ENCODE measurements at places on chromosomes 12 and 14. TPM values are rescaled to one million over a fixed set of nuclear protein-coding genes. Genes with fewer than 3 reads are reported as not detected.

- no peak for DNase-seq
Observed at GRCh38 chr14:51121096-51121495, 26.2 kb upstream of the TRIM9 start.

DNA sequence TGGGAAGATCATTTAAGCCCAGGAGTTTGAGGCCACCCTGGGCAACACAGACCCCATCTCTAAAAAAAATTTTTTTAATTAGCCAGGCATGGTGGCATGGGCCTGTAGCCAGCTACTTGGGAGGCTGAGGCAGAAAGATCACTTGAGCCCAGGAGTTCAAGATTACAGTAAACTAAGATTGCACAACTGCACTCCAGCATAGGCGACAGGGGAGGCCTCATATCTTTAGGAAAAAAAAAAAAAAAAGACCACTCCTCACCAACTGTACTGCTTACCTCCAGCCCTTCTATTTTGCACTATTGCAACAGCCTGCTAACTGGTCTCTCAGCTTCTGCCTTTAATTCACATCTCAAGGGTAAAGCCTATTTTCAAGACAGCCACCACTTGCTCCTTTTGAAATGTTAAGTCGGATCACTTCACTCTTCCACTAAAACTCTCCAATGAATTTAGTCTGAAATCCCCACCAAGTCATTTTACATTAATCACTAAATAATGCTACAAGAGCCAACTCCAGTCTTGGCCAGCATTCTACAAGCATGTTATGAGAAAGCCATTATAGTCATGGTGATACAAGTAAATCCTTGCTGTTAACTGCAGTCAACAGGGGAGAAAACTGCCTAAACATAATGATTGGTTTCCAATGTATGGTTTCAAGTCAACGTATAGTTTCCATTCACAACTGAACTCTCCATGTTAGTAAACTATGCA lies 106.0 kb downstream of the RPS29 start:
- DNase-seq = no peak

- no peak for DNase-seq
Observed at GRCh38 chr12:24470050-24470449, 478.9 kb downstream of the BCAT1 start.

DNA sequence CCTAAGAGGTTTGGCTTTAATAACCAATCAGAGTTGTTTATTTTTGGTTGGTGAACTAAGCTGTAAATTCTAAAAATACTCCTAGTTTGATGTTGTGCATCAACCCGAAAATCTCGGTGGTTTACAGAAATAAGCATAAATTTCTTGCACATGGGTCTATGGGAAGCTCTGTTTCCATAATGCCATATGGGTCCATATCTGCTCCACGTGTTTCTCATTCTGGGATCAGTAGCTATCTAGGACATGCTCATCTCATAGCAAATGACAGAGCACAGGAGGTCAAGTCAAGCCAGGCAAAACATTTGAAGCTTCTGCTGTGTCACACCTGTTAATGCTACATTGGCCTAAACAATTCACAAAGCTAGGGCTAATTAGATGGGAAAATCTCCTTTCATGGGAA lies 23.1 kb downstream of the NUP37 start:
- DNase-seq = no peak

The STRN3 gene
- total RNA-seq = 22.5 TPM

- peak; percentile 23 for DNase-seq
Observed at GRCh38 chr12:27176765-27177164, 67.3 kb upstream of the STK38L start.

GRCh38 chr14:89651805-89652204 lies 234.8 kb upstream of the FOXN3 start:
- DNase-seq = no peak

- no peak for DNase-seq
Observed at GRCh38 chr12:614411-614970, 48.8 kb downstream of the NINJ2 start.

DNA sequence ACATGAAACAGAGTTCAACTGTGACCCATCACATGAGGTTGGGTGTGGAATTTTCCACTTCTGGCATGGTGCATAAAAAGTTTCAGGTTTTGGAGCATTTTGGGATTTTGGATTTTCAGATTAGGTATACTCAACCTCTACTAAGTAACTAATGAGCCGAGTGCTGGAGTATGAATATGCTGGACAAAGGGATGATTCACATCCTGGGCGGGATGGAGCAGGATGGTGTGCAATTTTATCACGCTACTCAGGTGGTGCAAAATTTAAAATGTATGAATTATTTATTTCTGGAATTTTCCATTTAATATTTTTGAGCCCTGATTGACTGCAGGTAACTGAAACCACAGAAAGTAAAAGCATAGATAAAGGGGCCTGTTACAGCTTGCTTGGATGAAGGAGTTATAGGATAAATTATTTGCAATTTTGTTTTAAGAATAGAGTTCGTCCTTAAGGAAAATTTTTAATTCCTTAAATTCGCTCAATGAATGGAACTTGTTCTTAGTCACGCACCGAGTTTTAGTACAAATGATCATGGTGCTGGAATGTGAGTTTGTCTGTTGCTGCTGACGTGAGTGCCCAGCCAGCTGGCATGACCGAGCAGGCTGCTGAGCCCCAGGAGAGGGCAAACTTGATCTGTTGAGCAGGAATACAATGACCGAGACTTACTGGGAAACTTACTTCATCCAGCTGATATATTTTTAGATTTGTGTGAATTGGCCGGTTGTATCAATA lies 176.3 kb downstream of the ESR2 start:
- no peak for DNase-seq

The CAMKK2 gene
- total RNA-seq = 15.0 TPM

DNA sequence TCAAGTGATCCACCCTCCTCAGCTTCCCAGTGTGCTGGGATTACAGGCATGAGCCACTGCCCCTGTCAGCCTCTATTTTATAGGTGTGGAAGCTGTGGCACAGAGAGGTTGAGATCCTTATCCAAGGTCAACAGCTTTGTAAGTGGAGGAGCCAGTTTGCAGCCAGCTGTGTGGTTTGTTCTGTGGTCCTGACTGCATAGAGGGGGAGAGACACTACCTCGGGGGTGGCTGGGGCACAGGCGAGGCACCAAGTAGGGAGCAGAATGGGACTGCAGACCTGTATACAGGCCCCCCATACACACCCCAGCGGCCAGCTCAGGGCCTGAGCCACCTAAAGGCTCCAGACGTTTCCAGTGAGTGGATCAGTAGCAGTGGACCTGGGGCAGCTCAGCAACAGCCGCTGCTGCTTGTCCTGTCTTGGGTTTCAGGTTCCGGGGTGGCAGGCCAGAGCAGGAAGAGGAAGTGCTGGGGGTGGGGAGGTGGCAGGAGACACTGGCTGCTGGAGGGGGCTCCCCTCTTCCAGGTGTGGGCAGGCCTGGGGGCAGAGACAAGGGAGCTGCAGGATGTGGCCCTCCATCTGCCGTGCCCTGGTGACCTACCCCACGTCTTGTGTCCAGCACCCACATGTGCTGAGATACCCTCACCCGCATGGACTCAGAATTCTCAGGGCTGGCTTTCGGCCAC lies 11.0 kb downstream of the ORAI1 start:
- DNase-seq = peak; percentile 45

DNA sequence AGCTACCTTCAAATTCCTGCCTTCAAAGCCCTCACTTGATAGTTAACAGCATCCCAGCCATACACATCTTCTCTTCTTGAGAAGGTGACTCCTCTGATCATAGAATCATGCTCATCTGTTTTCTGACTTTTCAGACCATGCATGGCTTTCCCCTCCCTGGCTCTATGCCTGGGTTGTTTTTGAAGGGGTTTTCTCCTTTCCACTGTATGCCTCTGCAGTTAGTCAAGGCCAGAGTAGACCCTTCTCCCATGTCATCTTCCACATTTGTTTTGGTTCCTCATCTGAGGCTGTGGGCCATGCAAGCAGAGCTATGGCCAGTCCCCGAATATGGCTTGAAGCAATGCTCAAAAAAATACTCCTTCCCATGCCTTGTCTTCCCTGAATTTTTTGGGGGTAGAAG lies 14.3 kb upstream of the MCRS1 start:
- DNase-seq = no peak

DNA sequence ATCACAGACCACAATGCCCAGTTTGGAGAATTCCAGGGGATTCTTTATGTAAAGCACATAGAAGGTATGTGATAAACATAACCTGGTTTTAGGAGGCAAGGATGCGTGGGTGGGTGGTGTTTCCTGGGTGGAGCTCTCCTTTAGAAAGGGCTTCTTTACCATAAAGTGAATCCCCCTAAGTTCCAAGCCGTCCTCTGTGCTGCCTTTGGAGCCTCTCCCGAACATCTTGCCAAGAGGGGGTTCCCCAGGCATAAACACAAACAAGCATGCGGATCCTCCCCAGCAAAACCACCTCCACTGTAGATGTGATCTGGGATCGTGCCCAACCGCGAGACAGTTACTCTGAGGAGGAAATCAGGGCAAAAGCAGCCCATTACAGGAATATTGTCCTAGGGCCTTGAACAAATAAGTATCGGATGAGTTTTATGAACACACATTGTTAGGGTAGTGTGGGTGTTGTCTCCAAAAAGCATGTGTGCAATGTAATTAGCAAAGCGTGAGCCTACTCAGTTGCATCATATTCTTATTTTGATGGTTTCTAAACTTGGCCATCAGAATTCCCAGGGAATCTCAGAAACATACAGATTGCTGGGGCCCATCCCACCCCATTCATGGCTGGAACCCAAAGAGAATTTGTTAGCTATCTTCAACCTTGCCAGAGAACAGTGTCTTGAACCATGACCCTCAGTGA lies 48.8 kb upstream of the CORO1C start:
- no peak for DNase-seq

DNA sequence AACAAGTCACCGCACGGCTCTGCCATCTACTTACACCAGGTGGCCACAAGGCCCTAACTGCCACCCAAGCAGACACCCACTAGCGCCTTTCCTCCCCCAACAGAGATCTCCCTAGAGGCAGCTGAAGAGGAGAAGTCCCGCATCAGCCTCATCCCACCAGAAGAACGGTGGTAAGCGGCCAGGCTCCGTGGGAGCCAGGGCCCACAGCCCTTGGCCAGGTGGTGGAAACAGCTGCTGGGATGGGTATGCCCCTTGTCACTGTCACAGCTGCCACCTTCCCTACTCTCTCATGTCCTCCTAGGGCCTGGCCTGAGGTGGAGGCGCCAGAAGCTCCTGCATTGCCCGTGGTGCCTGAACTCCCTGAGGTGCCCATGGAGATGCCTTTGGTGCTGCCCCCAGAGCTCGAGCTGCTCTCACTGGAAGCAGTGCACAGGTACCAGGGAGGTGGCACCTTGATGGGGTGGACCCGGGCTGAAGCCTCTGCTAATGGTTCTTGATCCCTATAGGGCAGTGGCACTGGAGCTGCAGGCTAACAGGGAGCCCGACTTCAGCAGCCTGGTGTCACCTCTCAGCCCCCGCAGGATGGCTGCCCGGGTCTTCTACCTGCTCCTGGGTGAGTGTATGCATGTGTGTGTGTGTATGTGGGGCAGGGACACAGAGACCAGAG lies 7.5 kb downstream of the REC8 start:
- DNase-seq = no peak

The IPO8 gene
- total RNA-seq = 49.3 TPM

All from activated naive CD4-positive, alpha-beta T cell treated with anti-CD3 and anti-CD28 coated beads, Interleukin-2, amount 50 U/mL, for 72 hours (primary cell).